RPMI7951 (cell line): ENCODE measurements at places on chromosomes 7 and 10. TPM values are rescaled to one million over a fixed set of nuclear protein-coding genes. Genes with fewer than 3 reads are reported as not detected.

DNA sequence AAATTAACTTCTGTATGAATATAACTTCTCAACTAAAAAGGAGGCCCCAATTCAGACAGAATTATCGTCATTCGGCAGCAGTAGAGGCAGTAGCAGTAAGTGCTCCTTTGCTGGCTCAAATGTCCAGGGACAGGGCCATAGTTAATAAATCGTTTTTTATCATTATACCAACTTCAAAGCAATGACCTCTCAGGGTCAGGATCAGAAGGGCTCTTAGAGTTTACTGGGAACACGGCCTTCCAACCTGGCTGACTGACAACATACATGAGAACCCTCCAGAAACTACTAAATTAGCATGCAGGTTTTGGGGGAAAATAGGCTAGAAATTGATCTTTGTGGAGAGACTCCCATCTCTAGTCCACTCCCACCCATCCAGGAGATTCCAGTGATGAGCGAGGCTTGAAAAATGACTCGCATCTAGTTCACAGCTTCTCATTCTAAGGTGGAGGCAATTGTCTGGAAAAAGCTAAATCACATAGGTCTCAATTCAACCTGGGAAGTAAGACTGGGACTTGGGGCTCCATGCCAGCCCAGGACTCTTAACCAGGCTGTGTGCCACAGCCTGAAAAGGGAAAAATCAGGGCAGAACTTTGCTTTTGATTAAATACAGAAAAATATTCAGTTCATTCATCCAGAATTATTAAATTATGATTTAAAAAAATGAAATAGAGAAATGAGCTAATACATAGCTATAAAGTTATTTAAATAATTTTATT is 84.6 kb downstream of the ABLIM1 start:
- no peak for DNase-seq

DNA sequence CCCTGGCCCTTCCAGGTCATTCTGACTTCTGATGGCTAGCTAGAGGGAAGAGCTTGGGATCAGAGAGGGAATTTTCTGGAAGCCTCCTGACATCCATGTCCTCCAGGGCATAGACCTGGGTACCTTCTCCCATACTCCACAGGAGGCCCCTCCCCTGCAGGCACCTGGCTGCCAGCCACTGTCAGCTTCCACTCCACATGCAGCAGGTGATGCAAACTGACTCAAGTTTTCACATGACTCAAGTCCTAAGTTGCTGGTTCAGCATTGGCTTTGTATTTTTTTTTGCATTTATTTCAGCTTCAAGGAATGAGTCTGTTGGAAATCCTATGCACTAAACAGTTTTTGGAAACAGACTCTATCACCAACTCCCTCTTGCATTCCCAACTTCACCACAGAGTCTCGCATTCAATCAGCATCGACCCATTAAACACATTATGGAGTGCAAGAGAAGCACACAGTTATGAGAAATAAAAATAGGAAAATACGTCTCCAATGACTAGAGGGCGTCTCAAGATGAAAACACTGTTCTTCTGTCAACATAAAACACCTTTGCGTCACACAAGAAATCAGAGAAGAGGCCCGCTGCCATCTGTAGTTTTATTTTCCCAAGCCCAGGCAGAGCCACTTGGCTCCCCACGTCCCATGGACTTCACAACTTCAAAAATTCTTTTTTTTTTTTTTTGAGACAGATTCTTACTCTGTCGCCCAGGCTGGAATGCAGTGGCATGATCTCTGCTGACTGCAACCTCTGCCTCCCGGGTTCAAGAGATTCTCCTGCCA is 362.6 kb upstream of the MGMT start:
- no peak for DNase-seq

- peak; percentile 73 for DNase-seq
These were observed 551 bp downstream of the IFIT1 start for GRCh38 chr10:89392974-89393373.

- DNase-seq = peak; percentile 31
These were observed 12.5 kb downstream of the PSAP start for GRCh38 chr10:71838264-71839211.

GRCh38 chr10:132967540-132967939 is 25.2 kb upstream of the CFAP46 start:
- no peak for DNase-seq

DNA sequence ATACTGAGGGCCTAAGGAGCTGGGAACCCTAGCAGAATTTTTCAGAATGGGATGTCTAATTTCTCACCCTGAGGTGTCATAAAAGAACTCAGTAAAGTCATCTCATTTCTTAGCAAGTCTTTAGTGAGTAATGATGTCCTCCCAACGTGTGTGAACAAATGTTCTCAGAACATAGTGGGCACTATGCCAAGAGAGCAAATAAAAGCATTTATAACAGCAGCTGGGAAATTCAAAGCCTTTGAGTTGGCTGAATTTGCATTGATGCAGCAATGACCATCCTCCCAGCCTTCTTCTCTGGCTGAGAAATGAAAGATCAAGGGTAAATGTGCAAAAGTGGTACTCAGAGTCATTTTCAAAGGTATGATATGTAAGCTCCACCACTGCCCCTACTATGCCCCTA is 109.4 kb downstream of the FAM107B start:
- no peak for DNase-seq

DNA sequence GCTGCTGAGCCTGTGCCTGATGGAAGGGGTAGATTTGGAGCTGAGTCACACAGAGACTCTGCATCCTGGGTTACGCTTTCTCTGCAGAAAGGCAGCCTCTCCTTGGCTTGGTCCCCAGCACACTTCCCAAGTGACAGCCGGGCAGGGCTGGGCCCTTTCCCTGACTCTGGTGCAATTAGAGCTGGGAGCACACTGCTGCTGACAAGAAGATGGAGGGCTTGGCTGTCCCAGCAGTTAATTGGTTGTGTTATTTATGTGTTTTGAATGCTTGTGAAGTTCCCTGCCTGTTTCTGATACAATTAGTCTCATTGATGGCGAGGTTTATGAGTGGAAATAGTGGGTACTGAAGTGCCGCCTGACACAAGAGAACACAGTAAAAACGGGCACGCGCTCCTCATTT is 123.6 kb downstream of the TCERG1L start:
- no peak for DNase-seq

- no peak for DNase-seq
These were observed 228.5 kb downstream of the PTPRN2 start for GRCh38 chr7:158358926-158359645.

GRCh38 chr7:76364198-76364584 is 5.4 kb upstream of the YWHAG start:
- DNase-seq = peak; percentile 88

GRCh38 chr10:109946680-109947079 is 23.4 kb upstream of the XPNPEP1 start:
- DNase-seq = no peak

- no peak for DNase-seq
These were observed 26.4 kb downstream of the NUDT13 start for GRCh38 chr10:73136627-73137026.

- no peak for DNase-seq
These were observed 301.2 kb downstream of the PLXDC2 start for GRCh38 chr10:20117471-20117870.

DNA sequence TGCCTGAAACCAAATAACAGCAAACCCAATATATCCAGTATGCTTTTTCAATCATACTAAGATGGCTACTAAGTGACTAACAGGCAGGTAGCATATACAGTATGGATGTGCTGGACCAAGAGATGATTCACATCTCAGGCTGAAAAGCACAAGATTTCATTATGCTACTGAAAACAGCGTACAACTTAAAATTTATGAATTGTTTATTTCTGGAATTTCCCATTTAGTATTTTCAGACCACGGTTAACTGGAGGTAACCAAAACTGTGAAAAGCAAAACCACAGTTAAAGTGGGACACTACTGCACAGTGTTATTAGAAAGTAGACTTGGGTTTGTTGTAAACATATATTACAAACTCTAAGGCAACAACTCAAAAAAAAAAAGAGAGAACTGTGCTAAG is 91.5 kb downstream of the KMT2C start:
- no peak for DNase-seq

DNA sequence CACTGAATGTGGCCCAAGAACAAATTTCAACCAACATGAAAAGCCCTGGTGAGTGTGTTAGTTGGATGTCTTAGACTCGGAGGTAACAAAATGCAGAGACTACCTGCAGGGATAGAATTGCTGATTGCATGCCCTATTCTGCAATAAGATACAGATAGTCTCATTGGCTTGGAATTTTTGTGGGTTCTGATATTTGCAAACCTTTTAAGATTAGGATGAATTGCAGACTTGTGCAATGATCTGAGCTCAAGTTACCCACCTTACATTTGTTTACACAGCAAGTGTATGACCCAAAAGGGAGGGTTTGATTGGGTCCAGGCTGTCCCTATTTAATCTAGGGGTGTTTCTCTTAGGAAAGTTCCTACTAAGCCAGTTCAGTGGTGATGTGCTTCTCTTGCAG is 45.4 kb downstream of the GPR37 start:
- no peak for DNase-seq

GRCh38 chr10:49172061-49172776 is 16.0 kb downstream of the TMEM273 start:
- no peak for DNase-seq

DNA sequence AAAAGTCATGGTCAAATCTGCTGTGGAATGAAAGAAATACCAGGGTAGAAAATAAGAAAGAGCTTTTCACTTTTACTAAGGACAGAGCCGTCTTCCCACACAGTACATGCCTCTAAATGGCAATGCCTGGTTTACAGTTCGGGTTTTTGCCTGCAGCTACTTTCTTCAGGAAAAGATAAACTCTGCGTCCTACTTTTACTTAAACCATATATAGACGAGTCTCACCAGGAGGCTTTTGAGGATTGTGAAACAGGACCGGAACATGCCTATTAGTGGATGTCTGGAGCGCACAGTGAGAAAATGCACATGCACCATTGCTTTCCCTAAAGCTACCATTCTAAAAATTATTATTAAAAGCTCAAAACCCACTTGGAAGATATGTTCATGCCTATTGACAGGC is 70.5 kb downstream of the KLF6 start:
- DNase-seq = peak; percentile 92

- no peak for DNase-seq
These were observed 84.9 kb upstream of the SKAP2 start for GRCh38 chr7:26949319-26949718.

DNA sequence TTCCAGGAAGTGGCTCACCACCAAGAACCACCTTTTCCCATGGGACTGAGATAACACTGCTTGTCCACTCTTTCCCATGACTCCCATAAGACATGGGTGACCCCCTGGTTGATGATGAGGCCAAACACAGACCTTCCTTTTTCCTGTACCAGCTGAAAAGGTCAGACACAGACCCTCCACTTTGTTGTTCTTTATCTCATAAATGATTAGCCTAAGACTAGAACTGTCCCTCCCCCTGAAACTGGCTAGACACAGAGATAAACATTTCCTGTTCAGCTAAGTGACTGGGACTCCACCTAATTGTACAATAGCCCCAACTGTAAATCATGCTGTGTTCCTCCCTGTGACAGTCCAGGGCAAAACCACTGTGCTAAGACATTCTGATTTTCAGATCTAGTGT is 8.2 kb upstream of the NRG3 start:
- DNase-seq = no peak

DNA sequence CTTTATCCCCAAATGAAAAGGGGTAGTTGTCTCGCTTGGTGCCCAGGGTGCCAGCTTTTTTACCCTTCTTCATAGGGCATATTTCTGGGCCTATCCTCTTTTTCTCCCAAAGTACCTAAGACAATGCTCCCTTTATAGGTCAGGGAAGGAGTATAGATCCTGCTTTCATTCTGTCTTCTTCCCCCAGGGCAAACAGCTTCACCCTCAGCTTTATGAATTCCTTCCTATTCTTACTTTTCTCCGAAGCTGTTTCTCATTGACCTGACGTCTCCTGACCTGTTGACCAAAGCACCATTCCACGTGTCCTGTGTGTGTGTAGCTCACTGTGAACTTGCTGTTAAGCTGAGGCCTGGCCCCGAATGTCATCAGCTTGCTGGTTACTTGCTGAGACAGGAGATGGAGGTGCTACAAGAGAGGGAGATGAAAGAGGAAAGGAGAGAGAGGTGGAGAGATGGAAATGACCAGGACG is 48.9 kb downstream of the PYROXD2 start:
- DNase-seq = peak; percentile 57

- no peak for DNase-seq
These were observed 75.5 kb upstream of the AGK start for GRCh38 chr7:141475679-141476078.

DNA sequence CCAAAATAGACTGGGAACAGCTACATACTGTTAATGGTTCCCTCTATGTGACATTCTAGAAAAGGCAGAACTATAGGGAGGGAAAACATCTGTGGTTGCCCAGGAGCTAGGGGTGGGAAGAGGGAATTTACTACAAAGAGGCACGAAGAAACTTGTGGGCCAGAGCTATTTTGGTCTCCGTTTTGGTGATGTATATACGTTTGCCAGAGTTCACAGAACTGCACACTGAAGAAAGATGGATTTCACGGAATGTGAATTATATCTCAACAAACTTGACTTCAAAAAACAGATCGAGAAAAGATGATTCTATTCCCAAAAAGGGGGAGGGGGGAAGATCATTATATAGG is 386 bp upstream of the AS3MT start:
- DNase-seq = no peak

DNA sequence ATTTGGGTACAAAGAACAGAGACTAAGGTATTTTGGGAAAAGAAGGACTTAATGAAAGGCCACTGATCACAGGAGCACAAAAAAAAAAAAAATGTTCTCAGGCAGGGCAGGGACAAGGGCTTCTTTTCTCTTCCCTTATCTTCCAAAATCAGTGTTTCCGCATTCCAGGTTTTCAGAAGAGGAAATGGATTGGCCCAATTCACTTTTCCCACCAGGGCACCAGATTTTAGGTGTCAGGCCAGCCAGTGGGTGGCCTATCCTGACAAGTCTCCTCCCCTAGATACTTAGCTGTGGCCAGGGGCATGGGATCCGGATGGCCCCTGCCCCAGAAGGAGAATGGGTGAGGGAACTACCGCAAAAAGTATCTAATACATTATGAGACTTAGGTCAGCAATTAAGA is 88.9 kb upstream of the WAC start:
- DNase-seq = no peak

DNA sequence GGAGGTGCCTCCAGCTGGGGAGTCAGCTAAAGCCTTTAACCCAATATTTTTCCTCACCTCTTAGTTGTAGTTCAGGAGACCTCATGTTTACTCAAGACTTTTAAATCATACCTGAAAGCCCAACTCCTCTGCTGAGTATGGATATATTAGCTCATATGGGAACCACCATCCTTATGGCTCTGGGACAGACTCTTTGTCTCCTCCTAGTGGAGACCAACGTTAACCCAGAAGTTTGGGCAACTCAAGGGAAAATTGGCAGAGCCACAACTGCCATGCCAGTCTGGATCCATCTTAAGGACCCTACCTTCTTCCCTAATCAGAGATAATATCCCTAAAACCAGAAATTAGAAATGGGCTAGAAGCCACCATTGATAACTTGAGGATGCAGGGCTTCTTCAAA is 80.8 kb downstream of the TMEM106B start:
- no peak for DNase-seq

H2BK1 gene
- not detected in 2 replicates for total RNA-seq

AMZ1 gene
- total RNA-seq = 4.9 and 8.5 TPM in 2 replicates

ADARB2 gene
- total RNA-seq = not detected in 2 replicates

FEZF1 gene
- not detected in 2 replicates for total RNA-seq

KCNH2 gene
- not detected in 2 replicates for total RNA-seq

EPDR1 gene
- total RNA-seq = 31.6 and 35.1 TPM in 2 replicates

GIMAP7 gene
- total RNA-seq = not detected in 2 replicates

NXPH1 gene
- total RNA-seq = not detected in 2 replicates

ADAM22 gene
- total RNA-seq = 0.98 and 1.6 TPM in 2 replicates

SPAG6 gene
- not detected in 2 replicates for total RNA-seq

TCF7L2 gene
- total RNA-seq = 0.96 and 2.1 TPM in 2 replicates

PNLIPRP3 gene
- not detected in 2 replicates for total RNA-seq
